ENCODE measurements at places on chromosomes 7 and 10. TPM values are rescaled to one million over a fixed set of nuclear protein-coding genes. Genes with fewer than 3 reads are reported as not detected.

The TAS2R4 gene
- 0.62 TPM for total RNA-seq

DNA sequence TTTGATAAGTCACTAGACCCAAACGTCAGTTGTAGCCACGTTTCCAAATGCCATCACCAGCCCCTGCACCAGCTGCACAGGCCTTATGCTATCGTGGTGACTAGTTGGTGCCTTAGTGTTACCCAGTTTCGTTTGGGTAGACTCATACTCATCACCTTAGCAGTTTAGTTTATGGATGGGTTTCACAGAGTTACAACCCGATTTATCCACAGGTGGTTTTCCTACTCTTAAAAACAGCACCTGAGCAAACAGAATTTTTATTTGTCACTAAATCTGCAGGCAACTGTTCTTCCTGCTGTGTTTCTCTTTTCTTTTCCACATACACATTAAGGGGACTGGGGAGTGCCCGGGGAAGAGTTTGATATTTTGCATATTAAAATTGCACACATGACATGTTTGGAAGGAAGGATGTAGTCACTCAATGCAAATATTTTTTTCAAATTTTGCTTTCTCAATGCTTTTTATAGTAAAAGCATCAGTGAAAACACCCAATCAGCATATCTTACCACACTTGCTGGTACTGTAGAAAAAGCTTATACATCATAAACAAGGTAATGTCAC is 41.6 kb downstream of the PDSS1 start:
- H3K36me3 ChIP-seq, result no peaks in the 10 kb centered on the region
- no peaks in the 10 kb centered on the region for H3K27me3 ChIP-seq
- no peak for DNase-seq
- no peaks in the 10 kb centered on the region for H3K4me1 ChIP-seq
- H3K4me3 ChIP-seq, result no peak overlapping the region

DNA sequence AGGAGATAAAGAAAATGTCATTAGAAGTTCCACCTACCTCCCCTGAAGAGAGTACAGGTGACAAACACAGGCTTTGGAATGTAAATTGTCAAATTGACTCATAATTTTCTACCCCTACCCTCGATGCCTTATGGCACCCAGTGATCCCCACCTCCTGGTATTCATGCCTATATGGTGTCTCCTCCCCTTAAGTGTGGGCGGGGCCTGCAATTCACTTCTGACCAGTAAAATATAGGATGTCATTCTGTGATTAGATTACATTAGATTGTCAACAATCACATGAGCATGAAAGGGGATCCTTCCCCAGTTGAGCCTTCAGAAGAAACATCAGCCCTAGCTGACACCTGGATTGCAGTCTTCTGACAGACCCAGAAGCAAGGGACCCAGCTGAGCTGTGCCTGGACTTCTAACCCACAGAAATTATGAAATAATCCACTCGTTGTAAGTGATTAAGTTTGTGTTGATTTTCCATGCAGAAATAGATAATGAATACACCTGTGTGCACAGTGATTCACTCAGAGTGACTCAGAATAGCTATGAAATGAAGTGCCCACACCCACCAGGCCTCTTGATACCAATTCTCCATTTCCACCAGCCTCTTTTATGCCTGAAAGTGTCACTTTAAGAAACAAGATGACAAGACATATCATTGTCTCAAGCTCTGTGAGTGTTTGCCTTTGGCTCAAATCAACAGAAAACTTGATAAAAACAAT is 8.5 kb upstream of the SLC39A12 start:
- no peaks in the 10 kb centered on the region for H3K36me3 ChIP-seq
- H3K4me3 ChIP-seq, result no peak overlapping the region
- DNase-seq, result no peak
- no peaks in the 10 kb centered on the region for H3K4me1 ChIP-seq

DNA sequence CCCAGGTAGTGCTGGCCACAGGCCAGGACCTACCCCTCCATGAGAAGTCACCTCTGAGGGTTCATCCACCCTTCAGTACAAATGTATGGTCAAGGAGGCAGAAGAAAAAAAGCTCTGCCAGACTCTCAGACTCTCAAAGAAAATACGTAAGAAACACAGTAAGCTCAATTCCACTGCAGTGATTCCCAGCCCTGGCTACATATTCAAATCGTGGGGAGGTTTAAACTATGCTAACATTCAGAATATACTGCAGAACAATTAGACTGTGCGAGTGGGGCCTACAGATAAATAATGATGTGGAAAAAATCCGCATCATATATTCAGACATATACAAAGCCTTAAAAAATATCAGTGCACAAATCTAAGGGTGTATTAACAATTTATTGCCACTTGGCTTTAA is 162.6 kb downstream of the ATE1 start:
- DNase-seq, result no peak
- no peaks in the 10 kb centered on the region for H3K27me3 ChIP-seq
- H3K27ac ChIP-seq, result no peak overlapping the region
- no peaks in the 10 kb centered on the region for H3K4me1 ChIP-seq

The CFAP58 gene
- total RNA-seq, result not detected

DNA sequence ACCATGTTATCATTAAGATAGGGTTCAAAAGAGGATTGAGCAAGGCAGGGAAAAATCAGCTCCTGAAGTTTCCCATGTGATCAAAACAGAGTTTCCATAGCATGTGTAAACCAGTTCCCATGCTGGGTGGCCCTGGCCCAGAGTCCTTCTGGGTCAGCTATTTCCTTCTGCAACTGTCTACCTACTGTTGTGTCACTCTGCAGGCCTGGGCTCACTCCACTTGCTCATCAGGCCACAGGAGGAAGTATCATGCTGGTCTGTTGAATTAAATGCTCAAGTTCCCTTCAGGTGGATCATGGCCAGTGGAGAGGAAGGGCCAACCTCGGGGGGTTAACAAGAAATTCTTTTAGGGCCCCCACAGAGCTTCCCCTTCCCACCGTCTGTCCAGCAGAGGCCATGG is 104.7 kb downstream of the GFRA1 start:
- no peak overlapping the region for H3K4me3 ChIP-seq
- no peaks in the 10 kb centered on the region for H3K36me3 ChIP-seq
- DNase-seq, result no peak
- no peaks in the 10 kb centered on the region for H3K4me1 ChIP-seq
- H3K27me3 ChIP-seq, result no peaks in the 10 kb centered on the region
- H3K27ac ChIP-seq, result no peak overlapping the region

GRCh38 chr10:79210672-79211071 is 136.6 kb upstream of the PPIF start:
- no peak overlapping the region for H3K4me3 ChIP-seq
- H3K27me3 ChIP-seq, result no peaks in the 10 kb centered on the region
- no peaks in the 10 kb centered on the region for H3K36me3 ChIP-seq
- no peak for DNase-seq
- no peak overlapping the region for H3K27ac ChIP-seq

DNA sequence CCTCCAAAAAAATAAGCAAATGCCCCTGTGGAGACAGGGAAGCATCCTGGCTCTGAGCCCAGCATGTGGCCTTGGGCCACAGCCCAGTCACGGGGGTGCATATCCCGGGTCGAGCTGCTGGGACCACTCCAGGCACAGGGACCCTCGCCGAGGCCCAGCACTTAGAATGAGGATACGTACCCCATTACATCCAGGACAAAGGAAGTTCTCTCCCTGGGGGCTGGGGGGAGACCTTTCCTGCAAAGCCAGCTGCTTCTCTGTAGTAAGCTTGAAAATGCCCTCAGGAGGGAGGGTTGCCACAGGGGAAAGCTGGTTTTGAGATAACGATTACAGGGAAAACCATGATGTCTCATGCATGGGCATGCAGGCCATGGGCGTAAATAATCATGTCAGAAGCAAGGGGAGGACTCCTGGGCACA is 75.5 kb downstream of the HIPK2 start:
- no peak overlapping the region for H3K27ac ChIP-seq
- H3K27me3 ChIP-seq, result no peaks in the 10 kb centered on the region
- no peak for DNase-seq
- H3K4me3 ChIP-seq, result no peak overlapping the region
- H3K36me3 ChIP-seq, result no peaks in the 10 kb centered on the region
- H3K4me1 ChIP-seq, result peaks cover 4% of the 10 kb centered on the region

GRCh38 chr10:8721650-8722049 is 667.2 kb downstream of the GATA3 start:
- no peaks in the 10 kb centered on the region for H3K4me1 ChIP-seq
- H3K27ac ChIP-seq, result no peak overlapping the region
- no peak for DNase-seq
- no peaks in the 10 kb centered on the region for H3K36me3 ChIP-seq

DNA sequence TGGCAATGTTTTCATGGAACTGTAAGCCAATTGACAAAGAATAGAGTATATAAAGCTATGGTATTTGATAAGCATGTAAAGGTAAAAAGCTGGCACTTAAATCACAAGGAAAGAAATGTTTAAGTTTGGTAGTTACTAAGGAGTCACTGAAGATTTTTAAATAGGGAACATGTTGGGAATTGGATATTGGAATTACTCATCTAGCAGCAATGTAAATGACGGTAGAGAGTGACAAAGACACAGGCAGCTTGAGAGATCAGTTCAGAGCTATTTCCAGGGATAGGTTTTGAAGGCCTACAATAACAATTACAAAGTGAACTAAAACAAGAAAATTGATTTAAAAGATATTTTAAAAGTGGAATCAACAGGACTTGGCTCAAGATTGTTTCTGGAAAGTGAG is 36.8 kb downstream of the SP8 start:
- H3K36me3 ChIP-seq, result no peaks in the 10 kb centered on the region
- no peak overlapping the region for H3K4me3 ChIP-seq
- no peak overlapping the region for H3K27ac ChIP-seq
- H3K4me1 ChIP-seq, result no peaks in the 10 kb centered on the region

The PNLIP gene
- not detected for total RNA-seq

The PAX4 gene
- total RNA-seq, result 0.88 TPM

The ASAH2B gene
- 3.2 TPM for total RNA-seq

- no peaks in the 10 kb centered on the region for H3K36me3 ChIP-seq
- no peak overlapping the region for H3K4me3 ChIP-seq
- no peaks in the 10 kb centered on the region for H3K27me3 ChIP-seq
- H3K27ac ChIP-seq, result no peak overlapping the region
- no peak for DNase-seq
- H3K4me1 ChIP-seq, result no peaks in the 10 kb centered on the region
Measured at GRCh38 chr10:59265141-59265540, 88.7 kb downstream of the PHYHIPL start.

DNA sequence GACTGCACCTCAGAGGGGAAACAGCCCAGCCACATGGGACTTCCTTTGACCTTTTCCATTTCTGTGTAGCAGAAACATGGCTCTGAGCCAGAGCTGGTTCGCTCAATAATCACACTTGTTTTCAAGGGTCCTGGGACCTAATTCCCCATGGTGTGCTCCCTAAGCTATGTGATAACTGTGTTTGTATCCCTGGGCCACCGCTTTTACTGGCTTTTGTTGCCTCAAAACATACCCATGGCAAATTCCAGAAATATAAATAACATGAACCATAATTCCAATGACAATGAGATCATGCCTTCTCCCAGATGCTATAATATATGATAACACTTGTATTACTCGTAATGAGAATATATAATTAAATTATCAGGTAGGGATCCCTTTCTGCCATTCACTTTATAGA is 196.4 kb downstream of the GFRA1 start:
- H3K27me3 ChIP-seq, result no peaks in the 10 kb centered on the region
- H3K36me3 ChIP-seq, result no peaks in the 10 kb centered on the region
- no peak overlapping the region for H3K4me3 ChIP-seq
- no peaks in the 10 kb centered on the region for H3K4me1 ChIP-seq

GRCh38 chr7:119482671-119483070 is 790.3 kb upstream of the KCND2 start:
- H3K27me3 ChIP-seq, result no peaks in the 10 kb centered on the region
- H3K4me3 ChIP-seq, result no peak overlapping the region
- no peak overlapping the region for H3K27ac ChIP-seq
- no peaks in the 10 kb centered on the region for H3K4me1 ChIP-seq
- no peak for DNase-seq
- H3K36me3 ChIP-seq, result no peaks in the 10 kb centered on the region

GRCh38 chr10:30534465-30535144 is 94.9 kb downstream of the LYZL2 start:
- no peaks in the 10 kb centered on the region for H3K27me3 ChIP-seq
- H3K36me3 ChIP-seq, result no peaks in the 10 kb centered on the region
- H3K4me3 ChIP-seq, result no peak overlapping the region
- DNase-seq, result peak; percentile 79
- H3K4me1 ChIP-seq, result no peaks in the 10 kb centered on the region

DNA sequence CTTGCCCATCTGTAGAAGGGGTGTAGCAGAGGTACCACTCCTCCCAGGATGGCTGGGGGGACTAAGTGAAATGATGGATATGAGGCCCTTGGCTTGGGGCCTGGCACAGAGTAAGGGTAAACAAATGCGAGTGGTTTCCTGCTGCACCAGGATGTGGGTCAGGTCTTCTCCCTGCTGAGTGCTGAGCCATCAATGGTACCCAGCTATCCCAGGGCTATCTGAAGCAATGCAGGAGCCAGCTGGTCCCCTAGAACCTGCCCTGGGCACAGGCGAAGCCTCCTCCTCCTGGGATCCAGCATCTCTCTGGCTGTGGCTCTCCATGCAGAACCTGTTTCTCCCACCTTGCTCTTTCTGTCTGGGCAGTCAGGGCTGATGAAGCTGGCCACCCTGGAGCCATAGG is 20.9 kb upstream of the GOLGA7B start:
- H3K4me1 ChIP-seq, result no peaks in the 10 kb centered on the region
- no peaks in the 10 kb centered on the region for H3K36me3 ChIP-seq
- no peak overlapping the region for H3K4me3 ChIP-seq
- no peak overlapping the region for H3K27ac ChIP-seq
- no peaks in the 10 kb centered on the region for H3K27me3 ChIP-seq

DNA sequence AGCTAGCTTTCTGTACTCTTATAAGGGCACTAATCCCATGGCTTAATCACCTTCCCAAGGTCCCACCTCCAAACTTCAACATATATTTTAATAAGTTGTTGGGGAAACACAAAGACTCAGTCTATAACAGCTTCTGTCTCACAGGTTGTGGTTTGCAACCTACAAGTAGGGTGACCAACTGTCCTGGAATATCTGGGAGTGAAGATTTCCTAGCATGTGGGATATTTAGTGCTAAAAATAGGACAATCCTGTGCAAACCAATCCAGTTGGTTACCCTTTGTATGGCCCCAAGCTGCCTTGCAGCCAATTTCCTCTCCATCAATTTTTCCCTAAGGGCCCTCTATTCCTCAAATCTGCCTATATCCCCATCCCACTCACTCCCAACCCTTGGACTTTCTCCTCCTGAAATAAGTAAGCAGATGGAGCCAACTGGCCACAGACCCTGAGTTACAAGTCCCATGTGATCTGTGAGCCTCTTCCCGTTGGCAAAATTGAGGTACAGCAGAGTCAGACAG is 82.3 kb downstream of the FAM13C start:
- DNase-seq, result no peak
- H3K36me3 ChIP-seq, result no peaks in the 10 kb centered on the region
